ENCODE measurements at places on chromosomes 16 and 17.

- DNase-seq: no peak
Measured at GRCh38 chr16:14491861-14492529, 138.1 kb downstream of the PARN start.

- DNase-seq: no peak
Measured at GRCh38 chr17:74807441-74807840, 31.3 kb upstream of the NAT9 start.

GRCh38 chr16:69903865-69904415, 47.2 kb upstream of the CLEC18A start:
- no peak for DNase-seq

GRCh38 chr17:78971756-78972506, 7.8 kb downstream of the LGALS3BP start:
- DNase-seq: no peak

DNA sequence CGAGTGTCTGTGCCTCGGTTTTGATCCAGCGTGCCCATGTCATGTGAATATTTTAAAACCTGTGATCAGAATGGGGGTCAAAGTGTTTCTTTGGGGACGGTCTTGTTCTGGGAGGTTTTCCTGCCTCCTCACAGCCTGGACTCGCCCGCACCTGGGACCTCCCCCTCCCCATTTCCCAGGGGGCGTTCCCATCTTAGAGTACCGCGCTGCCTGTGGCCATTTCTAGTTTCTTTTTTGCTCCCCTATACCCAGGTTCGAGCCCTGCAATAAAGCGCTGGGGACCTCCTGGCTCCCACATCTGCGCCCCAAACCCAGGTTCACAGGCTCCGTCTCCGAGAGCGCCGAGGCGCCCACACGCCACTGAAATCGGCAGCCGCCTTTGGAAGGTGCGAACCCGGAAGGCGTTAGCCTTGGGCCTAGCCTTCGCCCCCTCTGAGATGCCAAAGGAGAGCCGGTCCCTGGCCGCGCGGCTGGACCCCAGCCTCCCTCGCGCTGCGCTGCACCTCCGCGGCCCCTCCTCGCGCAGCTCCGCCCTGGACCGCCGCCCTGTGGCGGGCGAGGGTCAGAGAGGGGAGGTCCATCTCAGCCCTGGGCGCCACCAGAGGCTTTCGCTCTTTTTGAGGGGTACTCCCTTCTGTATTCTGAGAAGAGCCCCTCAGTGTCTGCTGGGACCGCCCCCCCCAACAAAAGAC, 1.7 kb downstream of the KCNJ12 start:
- no peak for DNase-seq

DNA sequence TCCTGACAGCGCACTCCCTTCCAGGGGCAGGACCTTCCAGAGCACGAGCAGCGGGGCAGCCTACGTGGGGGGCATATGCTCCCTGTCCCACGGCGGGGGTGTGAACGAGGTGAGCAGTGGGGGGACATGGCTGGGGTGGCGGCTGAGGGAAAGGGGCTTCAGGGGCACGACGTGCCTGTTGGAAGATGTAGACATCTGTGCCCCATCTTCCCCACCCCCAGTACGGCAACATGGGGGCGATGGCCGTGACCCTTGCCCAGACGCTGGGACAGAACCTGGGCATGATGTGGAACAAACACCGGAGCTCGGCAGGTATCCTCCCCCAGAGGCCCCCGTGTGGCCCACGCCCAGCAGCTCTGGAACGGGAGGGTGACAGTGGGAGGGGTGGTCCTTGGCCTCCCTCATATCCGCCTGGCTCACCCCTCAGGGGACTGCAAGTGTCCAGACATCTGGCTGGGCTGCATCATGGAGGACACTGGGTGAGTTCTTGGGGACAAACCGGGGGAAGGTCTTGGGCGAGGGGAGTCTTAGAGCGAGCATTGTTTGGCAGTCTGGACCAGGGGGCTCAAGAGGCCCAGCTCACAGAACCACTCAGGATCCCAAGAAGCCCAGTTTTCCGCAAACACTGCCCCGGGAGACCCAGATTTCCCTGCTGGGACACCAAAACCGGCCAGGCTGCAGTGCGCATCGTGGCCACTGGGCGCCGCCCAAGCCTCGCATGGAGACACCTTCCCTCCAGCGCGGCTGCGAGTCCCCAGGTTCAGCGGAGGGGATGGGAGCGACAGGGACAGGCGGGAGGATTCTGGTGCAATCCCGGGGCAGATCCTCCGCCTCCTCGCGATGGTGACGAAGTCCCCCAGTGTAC, 15.7 kb downstream of the ADAM11 start:
- peak; percentile 84 for DNase-seq

GRCh38 chr17:12693640-12694039, 27.9 kb downstream of the MYOCD start:
- DNase-seq: no peak

DNA sequence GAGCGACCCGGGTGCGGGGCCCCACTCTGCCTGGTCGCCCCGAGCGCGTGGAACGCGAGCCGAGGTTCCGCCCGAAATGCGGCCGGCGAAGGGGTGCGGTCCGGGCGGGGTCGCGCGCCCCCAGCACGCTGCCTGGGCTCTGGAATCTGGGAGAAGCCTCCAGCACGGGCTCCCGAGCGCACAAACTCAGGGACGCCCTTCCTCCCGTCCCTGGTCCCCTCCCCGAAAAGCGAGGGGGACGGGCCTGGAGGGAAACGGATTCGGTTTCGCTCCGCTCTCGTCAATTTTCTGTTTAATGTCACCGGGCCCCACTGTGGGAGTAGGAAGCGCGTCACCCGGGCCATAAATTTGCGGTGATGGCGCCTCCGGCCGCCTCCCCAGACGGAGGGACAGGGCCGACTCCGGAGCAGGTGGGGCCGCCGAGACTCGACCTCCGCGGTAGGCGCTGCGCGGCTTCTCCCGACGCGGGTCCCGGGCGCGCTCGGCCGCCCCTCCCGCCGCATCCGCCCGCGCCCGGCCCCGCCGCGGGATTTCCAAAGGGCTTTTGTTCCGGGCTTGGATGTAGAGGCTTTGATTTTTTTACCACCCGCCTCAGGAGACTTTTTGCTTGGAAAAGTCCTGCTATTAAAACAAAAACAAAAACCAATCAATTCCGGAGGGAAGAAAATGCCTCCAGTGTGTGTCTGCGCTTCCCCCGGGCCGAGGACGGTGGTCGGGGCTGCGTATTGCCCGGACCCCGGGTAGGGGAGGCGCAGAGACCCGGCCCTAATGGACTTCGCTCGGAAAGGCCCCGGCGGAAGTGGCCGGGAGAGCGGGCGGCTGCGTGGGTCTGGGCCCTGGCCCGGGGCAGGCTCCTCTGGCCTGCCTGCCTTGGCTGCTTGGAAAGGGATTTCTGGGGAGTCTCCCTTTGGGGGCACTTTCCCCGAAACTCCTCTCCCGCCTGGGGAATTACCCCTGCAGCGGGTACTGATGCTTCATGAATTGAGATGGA, 7.9 kb upstream of the BAHCC1 start:
- no peak for DNase-seq

GRCh38 chr17:57025876-57026275, 47.9 kb downstream of the SCPEP1 start:
- DNase-seq: no peak

- no peak for DNase-seq
Measured at GRCh38 chr17:33105911-33106310, 114.3 kb downstream of the SPACA3 start.

- DNase-seq: peak; percentile 84
Measured at GRCh38 chr16:14302031-14302398, 230.9 kb downstream of the MRTFB start.

GRCh38 chr16:69845181-69845580, 83.0 kb downstream of the WWP2 start:
- DNase-seq: no peak
